GM20000 (cell line): ENCODE measurements at places on chromosomes 6 and 20.

DNA sequence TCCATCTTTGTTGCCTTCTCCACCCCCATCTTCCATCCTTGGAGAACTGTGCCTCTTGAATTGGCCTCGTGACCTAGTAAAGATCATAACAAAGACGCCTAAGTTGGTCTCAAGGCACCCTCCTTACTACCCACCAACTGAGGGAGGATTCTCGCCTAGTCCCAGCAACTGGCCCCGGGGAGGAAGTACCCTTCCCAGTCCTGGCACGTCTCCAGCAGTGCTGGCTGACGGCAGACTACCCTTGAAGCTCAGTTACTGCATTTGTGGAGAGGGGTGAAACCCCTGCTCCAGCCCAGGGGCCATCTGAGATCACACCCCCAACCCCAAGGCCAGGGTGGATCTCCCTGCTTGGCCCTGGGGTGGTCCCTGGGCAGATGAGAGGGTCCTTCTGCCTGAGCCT is 2.1 kb upstream of the OSBPL2 start:
- DNase-seq = no peak

DNA sequence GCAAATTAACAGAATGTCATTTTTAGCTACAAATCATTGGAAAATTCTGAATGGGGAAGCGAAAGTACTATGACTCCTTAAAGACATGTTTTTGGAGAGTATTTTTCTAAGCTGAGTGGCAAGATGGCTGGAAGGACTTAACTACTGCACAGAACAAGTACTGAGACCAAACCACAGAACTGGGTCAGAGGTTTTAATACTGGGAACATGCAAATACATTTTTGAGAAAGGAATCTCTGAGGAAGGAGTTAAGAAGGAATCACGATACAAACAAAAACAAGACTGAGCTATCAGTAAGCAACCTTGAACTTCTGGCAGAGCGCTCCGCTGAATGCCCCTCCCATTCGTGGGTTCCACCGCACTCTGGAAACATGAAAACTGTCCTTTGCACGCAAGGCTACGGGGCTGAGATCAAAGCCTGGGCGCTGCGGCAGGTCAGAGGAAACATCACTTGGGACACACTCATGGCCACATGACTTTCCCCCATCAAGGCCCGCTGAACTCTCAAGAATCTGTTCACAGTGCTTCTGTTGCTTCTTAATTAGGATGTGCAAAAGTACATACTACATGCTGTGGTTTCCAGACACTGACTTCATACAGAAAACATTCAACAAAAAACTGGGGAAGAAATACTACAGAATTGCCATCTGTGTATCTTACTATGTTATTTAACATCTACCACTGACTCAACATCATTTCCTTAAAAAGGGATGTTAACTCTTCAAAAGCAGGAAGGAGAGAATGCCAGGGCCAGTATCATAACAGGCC is 27.8 kb downstream of the SLC23A2 start:
- peak; percentile 70 for DNase-seq

DNA sequence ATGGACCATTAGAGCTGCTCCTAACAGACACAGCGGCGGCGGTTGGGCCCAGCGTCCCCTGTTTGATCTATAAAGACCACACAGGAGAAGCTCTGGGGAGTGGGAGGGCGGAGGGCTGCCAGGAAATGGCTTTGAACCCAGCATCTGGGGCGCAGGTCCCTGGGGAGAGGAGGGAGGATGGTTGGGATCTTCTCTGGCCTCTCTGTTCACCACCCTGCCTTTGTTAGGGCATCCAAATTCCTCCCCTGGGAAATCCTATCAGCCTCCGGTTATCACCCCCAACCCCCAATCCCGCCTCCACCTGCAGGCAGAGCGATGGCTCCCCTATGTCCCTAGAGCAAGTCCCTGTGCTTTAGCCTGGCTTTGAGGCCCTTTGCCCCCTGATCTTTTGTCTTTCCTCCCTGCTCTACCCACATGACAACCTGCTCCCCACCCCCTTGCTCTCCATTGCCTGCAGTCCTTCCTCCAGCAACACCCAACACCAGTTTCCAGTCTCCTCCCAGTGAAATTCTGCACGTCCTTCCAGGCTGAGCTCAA is 7.1 kb downstream of the XKR7 start:
- DNase-seq = no peak

- DNase-seq = no peak
Measured at GRCh38 chr6:151004383-151005024, 139.0 kb downstream of the MTHFD1L start.

DNA sequence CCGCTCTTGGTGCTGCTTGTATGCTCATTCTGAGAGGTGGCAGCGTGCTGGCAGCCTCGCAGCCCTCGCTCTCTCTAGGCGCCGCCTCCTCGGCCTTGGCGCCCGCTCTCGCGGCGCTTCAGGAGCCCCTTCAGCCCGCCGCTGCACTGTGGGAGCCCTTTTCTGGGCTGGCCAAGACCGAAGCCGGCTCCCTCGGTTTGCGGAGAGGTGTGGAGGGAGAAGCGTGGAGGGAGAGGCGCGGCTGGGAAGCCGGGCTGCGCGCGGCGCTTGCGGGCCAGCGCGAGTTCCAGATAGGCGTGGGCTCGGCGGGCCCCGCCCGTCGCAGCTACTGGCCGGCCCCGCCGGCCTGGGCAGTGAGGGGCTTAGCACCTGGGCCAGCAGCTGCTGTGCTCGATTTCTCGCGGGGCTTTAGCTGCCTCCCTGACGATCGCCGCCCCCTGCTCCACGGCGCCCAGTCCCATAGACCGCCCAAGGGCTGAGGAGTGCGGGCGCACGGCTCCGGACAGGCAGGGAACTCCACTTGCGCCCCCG is 19.5 kb upstream of the FAM8A1 start:
- no peak for DNase-seq

DNA sequence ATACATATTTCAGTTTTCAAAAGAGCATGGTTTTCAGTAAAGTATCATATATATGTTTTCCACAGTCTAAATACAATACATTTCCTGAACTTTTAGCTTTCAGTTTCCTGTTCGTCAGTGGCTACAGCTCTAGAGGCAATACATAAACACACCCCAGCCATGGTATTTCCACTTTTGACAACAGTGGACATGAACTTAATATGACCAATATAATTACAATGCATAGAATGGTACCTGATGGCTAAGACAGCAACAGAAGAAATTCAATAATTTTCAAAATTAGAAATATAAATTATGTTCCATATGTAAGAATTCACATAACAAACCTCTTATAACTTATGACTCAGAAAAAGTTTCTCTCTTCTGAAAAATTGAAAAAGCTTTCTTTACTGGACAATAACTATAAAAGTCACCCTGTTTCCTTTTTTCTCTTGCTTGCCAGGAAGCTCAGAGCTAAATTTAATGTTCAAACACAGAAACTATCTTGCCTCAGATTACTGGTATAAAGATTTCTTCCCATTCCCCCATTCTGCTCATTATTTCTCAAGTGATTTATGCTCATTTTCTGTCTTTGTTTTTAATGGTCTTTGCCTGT is 19.2 kb downstream of the FKBP5 start:
- no peak for DNase-seq

DNA sequence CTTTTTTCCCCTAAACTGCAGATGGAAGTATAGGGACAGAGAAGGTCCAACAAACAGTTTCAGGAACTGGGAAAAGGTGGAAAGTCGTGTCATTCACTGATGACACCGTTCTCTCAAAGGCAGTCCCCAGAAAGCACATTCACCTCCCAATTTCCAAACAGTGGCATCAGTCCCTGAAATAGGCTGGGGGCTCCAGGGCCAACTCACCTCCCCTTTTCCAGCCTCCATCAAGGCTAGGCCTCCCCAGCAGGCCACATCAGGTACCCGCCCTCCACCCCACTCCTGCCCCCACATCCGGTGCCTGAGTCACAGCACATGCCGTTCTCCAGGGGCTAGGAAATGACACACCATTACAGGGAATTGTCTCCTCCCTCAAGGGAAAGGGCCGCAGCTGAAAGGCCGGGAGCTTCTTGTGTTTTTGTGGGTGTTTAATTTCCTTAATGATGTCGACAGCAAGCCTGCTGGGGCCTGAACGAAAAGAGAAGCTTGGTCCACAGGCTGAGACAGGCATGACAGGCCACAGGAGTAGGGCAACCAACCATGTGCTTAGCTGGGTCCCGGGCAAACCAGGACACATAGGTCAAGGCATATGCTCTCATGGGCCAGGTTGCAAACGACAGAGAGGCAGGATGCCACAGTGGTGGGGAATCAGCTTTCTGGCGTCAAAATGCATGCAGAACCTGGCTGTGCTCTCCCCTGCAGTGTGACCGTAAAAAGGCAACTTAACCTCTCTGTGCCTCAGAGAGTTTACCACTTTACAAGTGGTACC is 39.2 kb downstream of the ZMYND8 start:
- peak; percentile 15 for DNase-seq

- no peak for DNase-seq
Measured at GRCh38 chr20:2998728-2999127, 44.7 kb upstream of the GNRH2 start.

DNA sequence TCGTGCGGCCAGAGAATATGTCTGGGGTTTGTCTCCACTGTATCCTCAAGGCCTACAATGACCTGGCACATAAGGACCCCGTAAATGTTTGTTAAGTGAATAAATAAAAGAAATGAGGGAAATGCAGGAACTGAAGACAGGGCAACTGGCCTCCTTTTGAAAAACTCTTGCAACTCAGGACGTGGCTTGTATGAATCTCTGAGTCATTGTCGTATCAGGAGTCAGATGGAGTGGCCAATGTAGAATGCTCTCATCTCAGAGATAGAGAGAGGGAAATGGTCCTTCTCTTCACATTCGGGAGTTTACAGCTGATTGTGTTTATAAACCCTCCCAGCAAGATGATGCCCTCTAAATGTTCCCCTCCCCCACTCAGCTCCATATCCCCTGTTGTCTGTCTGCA is 57.1 kb downstream of the UST start:
- DNase-seq = no peak

DNA sequence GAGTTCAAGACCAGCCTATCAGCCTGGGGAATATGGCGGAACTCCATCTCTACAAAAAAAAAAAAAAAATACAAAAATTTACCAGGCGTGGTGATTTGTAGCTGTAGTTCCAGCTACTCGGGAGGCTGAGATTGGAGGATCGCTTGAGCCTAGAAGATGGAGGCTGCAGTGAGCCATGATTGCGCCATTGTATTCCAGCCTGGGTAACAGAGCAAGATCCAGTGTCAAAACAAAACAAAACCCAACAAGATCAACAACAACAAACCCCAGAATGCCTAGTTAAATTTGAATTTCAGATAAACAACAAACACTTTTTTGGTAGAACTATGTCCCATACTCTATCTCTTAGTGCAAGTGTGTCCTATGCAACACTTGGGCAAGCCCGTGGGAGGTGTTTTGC is 39.9 kb downstream of the SNAI1 start:
- no peak for DNase-seq
